NCI-H524 treated with DMSO at 0.1 percent for 48 hours (cell line): ENCODE measurements at places on chromosomes 2 and 18.

DNA sequence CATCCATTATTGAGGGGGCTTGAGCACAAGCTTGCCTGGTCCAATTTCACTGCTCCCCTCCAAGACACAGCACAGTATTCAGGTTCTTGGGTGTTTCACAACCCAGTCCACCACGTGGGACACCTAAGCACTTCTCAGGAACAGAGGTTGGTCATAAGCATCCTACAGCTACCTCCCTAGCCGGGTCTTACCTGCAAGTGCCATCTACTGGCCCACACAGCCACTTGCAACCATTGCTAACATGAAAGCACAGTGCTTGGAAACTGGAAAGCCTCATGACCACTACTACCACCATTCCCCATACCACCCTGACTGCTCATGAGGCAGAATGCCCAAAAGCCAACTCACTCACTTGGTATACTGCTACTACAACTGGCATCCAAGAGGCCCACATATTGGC lies 105.7 kb upstream of the RPRM start:
- DNase-seq = no peak

GRCh38 chr2:128008074-128008672 lies 19.7 kb downstream of the SAP130 start:
- DNase-seq = no peak

DNA sequence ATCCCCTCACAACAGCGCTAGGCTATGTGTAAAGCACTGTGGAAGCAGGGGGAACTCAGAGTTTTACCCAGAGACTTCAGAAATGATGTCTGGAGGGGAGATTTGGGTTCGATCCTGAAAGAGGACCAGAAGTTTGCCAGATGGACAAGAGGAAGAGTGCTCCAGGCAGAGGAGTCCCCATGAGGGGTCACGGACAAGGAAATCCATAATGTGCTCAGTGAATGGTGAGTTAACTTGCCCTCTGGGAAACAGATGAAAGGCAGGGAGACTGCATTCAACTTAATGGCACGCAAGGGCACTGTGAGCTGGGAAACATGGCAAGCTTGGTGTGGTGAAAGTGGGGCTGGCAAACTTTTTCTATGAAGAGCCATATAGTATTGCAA lies 6.0 kb upstream of the ASAP2 start:
- no peak for DNase-seq

DNA sequence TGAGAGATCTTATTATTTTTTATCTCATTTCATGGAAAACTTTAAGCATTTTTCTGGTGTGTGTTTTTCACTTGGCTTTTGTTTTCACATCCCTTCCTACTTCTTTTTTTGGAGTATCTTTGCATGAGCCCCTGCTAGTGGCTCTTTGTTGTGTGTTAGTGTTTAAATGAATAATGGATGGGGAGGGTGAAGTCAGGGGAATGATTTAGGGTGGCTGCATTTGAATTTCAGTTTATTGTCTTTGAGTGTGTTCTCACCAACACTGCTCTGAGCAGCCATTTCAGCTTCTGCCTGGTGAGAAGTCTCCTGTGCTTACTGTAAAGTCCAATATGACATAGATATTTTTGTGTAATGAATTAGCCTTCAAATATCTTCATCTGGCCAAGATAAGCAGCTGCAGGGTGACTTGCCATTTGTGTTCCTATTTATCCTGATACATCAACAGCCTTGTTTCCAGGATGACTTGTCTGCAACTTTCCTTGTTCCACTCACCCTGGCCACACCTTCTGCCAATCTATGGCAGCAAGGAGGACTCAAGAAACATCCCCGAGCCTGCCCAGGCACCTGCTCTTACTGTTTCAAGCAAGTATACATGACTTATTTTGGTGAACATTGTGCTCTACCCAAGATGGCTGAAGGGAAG lies 182.6 kb downstream of the PDE11A start:
- DNase-seq = no peak

DNA sequence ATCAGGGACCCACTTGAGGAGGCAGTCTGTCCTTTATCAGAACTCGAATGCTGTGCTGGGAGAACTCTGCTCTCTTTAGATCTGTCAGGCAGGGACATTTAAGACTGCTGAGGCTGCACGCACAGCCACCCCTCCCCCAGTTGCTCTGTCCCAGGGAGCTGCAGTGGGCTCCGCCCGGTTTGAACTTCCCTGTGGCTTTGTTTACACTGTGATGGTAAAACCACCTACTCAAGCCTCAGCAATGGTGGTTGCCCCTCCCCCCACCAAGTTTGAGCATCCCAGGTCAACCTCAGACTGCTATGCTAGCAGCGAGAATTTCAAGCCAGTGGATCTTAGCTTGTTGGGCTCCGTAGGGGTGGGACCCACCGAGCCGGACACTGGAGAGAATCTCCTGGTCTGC lies 11.8 kb upstream of the LHCGR start:
- DNase-seq = no peak

DNA sequence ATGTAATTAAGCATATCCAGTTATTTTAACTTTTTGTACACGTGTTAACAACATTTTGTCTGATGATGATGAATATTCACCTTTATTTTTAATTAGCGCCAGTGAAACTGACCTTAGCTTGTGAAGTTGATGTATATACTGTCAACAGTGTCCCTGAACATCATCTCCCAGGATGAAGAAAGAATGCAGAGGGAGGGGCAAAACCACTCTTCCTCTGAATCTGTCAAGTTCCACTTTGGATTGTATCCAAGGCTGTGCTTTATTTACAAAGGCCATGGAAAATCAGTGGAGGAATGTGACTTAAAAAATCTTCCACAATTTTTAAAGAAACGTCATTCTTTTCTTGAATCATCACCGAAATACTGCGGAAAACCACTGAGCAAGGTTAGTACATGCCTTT lies 4.5 kb upstream of the RMDN2 start:
- no peak for DNase-seq

- DNase-seq = no peak
These were observed 6.1 kb upstream of the SLC35F5 start for GRCh38 chr2:113762377-113763118.

GRCh38 chr2:38038682-38039081 lies 37.3 kb downstream of the CYP1B1 start:
- no peak for DNase-seq

DNA sequence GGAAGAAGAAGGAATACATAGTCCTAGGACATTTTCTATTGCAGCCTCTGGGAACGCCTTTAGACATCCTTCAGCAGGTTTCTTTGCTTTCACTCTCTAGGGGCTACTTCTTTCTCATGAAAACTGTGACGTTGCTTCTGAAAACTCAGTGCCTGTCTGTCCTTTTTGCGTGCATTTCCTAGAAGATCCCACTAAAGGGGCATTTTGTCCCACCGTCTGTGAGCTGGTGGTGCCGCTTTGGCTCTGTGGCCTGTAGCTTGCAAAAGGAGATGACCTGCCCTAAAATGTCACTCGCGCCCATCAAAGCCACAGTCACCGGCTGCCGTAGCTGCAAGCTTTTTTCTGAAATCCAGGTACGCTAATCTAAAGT lies 579 bp downstream of the STAT4 start:
- no peak for DNase-seq

- DNase-seq = no peak
These were observed 6.6 kb downstream of the CFAP221 start for GRCh38 chr2:119550856-119551255.

DNA sequence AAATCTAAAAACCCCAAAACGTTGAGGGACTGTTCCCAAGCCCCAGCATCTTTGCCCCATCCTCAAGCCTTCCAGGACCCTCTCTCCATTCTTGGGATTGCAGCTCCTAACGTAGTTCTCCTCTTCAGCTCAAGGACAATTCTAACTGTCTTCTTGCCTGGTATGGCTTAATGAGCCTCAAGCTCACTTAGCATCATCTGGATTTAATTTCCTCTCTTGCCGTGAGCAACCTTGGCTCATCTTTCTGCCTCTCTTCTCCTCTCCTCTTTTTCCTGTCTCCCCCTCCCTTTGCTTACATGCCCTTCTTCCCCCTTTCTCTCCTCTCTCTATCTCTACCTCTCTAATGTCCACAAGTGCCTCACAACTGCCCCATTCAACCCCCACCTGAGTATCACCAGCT lies 44.2 kb downstream of the TACR1 start:
- DNase-seq = no peak

- no peak for DNase-seq
These were observed 964 bp upstream of the GALNT3 start for GRCh38 chr2:165795011-165795410.

GRCh38 chr18:5158172-5158571 lies 38.9 kb downstream of the AKAIN1 start:
- DNase-seq = no peak

DNA sequence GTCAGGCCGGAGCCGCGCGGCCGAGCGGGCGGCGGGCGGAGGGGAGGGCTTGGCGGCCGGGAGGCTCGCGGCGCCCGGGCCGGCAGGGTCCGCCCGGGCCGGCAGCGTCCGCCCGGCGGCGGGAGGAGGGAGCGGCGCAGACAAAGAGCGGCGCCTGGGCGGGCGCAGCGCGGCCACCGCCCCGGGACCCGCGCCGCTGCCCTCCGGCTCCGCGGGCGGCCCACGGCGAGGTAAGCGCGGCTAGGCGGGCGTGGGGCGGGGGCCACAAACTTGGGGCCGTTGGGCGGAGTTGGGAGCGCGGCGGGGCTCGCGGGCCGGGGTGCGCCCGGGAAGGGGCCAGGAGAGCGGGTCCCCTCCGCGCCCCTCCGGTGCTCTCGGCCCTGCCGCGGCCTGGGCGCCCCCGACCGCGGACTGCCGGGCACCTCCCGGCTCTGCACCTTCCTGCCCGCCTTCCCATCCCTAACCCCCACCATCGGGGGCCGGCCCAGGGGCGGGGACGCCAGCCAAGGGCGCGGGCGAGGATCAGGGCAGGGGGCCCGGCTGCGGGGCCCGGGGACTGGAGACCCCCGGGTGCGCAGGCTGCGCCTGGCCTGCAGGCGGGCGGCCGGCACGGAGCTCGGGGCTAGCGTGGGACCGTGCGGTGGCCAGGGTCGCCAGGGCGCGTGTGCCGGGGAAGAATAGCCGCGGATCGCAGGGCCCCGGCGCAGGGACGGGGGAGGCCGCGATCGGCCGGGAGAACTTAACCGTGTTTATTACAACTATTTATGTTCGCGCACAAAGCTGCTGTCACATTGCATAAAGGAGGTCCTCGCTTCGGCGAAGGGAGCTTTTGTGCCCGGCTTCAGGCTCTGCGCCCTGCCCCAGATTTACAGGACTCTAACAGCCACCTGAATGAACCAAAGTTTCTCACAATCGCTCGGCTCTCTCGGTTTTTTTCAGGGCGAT lies at the start of gene NCK2:
TSS of gene NCK2 (plus strand) at position 4 of the 945 bp plus-strand sequence. CDS start 110,152 bp downstream, outside the sequence.
- no peak for DNase-seq

DNA sequence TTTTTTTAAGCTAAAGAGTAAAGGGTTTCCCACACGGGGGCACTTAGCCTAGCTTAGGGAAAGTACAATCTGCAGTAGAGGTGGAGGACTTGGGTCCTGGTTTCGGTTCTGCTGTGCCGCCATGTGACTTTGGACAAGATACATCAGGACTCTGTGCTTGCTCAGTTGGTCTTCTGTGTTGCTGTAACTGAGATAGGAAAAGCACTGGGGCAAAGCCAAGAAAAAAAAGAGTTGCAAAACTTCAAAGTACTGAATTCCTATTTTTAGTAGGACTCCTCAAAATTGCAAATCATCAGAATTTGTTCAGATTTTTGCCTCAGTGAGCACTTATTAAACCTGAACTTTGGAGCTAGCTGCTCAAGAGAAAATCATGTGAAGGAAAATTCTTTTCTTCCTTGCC lies 96.3 kb upstream of the STON1 start:
- no peak for DNase-seq

DNA sequence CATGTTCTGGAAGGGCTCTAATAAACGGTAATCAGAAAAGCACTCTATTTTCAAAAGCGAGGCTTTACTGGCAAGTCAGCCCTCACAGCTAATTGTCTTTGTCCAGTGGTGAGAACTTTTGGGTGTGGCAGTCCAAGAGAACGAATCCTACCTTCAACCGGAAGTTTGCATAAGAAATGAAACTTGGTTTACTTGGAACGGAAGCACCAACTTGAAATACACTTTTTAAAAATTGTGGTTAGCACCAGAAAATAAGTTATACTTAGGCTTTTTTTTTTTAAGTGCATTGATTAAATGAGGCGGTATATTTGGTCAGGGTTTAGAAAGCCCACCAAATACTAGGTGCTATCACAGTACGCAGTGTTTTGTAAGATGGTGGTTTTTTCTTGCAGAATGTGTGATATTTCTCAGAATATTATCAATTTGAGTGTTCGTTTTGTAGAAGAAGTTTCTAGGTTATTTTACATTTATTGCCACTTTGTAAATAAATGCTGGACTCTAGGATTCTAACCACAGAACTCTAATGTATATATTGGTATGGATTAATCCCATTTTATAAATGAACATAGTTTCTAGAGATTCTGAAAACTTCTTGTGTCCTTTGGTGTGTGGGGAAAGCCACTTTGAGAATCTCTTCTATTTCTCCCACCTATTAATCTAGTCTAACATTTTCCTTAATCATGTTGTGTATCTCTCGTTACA lies 1.2 kb downstream of the MYL12A start:
- DNase-seq = no peak

DNA sequence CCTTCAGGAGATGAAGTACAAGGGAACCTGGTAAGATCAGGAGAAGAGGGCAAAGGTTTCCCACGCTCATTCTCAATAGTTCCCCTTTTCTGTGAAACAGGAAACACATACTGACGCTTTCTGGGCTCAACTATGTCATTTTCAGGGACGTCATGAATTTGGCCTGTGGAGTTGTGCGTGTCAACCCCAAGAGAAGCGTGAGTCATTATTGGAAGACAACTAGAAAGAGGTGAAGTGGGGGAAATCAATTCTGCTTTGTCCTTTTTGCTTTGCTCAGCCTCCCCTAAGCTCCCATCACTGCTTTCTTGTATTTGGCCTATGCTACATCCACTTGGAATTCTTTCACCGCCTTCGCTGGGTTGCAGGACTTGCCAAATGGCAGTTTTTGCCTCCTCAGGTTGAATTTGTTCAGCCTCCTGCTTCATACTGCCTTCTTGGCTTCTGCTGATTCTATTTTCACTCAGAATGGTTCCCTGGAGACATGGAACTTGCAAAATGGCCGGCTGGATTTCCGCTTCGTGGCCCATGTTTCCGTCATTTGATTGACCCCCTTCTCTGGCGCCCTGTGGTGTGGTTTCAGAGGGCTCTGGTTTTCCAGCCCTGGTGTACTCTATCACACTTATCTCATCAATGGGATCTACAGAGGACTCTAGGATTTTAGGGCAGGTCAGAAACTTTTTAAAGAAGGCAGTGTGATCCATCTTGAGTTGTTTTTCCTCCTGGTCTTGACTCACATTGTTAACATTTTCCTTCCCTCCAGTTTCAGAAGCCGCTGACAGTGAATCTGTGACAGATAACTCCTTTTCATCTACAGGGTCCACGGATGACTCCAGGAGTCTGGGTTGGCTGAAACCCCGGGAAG lies 93.3 kb downstream of the ALPK2 start:
- no peak for DNase-seq

- DNase-seq = no peak
These were observed 33.3 kb downstream of the ANTXR1 start for GRCh38 chr2:69046221-69046662.
